ENCODE measurements at places on chromosomes 5 and 9. TPM values are rescaled to one million over a fixed set of nuclear protein-coding genes. Genes with fewer than 3 reads are reported as not detected.

Gene SPATA31E1
- total RNA-seq: 0.15 TPM

Gene GPR151
- 0.59 TPM for total RNA-seq

Gene CEP120
- 23.8 TPM for total RNA-seq

Gene THG1L
- total RNA-seq: 6.9 TPM

Gene ARHGEF37
- total RNA-seq: 60.7 TPM

DNA sequence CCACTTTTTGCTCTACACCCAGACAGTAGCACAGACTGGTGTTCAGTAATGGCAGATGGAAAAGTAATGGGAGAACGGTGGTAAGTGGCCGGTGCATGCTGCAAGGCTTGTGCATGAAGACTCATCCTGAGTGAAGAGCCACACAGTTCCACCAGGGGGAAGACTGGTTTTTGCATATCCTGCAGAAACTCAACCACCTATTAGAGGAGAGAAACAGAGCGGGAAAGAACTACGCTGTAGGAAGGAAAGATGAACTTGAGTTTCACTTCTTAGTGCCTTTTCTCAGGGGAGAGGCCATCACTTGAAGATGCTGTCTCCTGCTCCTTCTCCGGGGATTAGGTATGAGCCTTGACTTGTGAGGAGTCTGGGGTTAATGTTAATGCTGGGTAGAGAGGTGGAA, 9.4 kb upstream of the PRSS3 start:
- no peak for DNase-seq

GRCh38 chr5:176870110-176870591, 29.0 kb downstream of the HK3 start:
- DNase-seq: no peak

GRCh38 chr9:124776618-124776953, 347 bp upstream of the OLFML2A start:
- DNase-seq: peak; percentile 17

- no peak for DNase-seq
Observed at GRCh38 chr5:1380910-1381309, 36.0 kb upstream of the CLPTM1L start.

DNA sequence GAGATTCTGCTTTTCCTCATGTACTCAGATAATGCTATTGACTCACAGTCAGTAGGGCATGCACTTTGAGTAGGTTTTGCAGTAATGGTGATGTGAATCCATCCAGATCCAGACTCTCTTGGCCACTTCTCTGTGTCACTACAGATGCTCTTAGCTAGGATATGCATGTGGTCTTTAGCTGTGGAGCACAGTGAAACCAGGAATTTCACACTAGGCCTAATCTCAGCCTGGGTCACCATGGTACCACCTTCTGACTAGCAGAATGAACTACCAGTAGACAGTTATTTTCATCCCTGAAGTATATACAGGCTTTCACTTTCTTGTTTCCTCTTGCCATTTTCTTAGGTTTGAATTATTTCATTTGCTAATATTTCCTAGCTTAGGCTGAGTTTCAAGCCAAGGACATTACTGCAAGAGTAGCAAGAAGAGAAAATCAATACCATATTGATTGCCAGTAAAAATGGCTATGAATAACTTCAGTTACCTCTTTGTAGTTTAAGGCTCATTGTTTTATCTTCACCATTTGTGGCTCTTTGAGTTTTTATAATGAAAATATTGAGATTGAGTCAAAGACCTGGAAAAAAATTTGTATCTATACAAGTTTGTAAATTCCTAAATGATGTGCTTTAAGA, 28.4 kb upstream of the CSNK1G3 start:
- DNase-seq: no peak

DNA sequence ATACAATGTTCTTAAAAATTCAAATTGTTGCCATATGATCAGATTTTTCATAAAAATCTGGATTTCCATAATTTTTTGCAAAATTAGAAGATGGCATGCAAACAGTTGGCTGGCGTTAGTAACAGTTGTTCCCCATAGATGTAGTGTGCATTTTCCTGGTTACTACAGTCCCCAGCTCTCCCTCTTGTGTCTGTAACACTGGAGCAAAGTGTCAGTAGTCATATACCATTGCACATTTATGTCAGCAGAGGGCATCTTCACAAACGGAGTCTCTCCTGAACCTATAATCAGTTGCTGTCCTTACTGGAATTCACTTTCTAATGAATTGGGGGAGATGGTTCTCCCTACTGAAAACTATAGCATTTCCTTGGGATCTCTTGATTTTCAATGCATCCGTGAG, 44.7 kb upstream of the DMAC1 start:
- no peak for DNase-seq

- DNase-seq: no peak
Observed at GRCh38 chr5:167783145-167783817, 508.2 kb upstream of the WWC1 start.

- no peak for DNase-seq
Observed at GRCh38 chr5:39175273-39175955, 43.9 kb downstream of the FYB1 start.

DNA sequence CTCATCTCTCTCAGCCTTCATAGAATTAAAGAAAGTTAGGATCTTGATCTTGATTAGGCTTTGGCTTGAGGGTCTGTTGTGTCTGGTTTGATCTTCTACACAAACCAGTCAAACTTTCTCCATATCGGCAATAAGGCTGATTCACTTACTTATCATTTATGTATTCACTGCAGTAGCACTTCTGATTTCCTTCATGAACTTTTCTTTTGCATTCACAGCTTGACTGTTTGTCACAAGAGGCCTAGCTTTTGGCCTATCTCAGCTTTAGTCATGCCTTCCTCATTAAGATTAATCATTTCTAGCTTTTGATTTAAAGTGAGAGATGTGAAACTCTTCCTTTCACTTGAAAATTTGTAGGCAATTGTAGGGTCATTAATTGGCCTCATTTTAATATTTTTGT, 62.8 kb downstream of the SH3RF2 start:
- DNase-seq: no peak

- DNase-seq: no peak
Observed at GRCh38 chr5:140554454-140554853, 2.8 kb downstream of the SRA1 start.

DNA sequence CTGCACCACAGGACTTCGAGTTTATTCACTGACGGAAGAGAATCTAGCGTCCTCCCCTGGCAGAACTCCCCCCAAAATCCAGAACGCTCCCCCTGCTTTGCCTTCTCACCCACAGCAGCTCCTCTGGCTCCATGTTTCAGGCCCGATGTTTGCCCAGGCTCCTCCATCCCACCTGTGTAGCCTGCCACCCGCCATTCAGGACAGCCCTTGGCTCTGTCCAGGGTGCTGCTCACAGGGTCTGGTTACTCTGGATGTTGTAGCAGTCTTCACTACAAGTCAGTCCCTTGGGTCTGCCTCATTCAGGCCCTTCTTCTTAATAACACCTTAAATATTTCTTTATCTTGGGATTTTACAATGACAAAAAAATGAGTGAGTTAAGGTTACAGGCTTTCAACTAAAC, 41.3 kb upstream of the SV2C start:
- no peak for DNase-seq

- DNase-seq: no peak
Observed at GRCh38 chr5:115872447-115872846, 30.7 kb downstream of the AP3S1 start.

GRCh38 chr9:106771608-106772007, 91.4 kb upstream of the ZNF462 start:
- DNase-seq: no peak

DNA sequence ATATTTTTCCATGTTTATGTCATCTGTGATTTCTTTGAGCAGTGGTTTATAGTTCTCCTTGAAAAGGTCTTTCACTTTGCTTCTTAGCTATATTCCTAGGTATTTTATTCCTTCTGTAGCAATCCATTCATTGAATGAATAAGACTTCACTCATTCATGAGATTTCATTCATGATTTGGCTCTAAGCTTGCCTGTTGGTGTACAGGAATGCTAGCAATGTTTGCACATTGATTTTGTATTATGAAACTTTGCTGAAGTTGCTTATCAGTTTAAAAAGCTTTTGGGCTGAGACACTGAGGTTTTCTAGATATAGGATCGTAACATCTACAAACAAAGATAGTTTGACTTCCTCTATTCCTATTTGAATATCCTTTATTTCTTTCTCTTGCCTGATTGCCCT, 15.9 kb downstream of the RLN2 start:
- DNase-seq: no peak

DNA sequence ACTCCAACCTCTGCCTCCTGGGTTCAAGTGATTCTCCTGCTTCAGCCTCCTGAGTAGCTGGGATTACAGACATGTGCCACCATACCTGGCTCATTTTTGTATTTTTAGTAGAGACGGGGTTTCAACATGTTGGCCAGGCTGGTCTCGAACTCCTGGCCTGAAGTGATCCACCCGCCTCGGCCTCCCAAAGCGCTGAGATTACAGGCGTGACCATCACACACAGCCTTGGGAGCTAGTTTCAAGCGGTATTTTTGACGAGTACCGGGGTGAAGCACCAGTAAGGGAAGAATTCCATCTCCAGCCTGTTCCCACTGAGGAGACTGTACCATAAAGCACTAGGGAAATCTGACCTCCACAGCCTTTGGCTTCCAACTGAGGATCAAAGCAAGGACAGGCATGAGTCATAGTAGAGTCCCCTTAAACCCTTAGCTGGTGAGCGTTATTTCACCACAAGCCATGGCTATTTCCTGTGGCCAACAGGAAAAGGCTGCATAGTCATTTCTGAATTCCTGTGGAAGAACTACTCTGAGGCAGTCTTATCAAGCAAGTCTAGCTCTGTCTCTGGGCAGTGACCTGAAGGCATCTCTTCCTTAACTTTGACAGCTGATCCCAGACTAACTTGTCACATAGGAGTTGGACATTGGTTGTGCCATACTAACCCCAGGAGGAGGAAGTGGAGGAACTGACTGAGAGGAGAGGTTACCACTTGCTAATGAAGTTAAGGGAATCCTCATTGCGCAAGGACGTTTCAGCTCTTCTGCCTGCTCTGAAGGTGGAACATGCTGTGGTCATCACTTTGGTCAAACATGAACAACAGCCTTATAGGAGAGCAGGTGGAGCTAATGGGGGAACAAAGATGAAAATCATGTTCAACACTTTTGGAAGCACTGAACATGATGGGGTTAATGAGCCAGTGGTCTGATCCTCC, 85.8 kb upstream of the DMRT1 start:
- no peak for DNase-seq

DNA sequence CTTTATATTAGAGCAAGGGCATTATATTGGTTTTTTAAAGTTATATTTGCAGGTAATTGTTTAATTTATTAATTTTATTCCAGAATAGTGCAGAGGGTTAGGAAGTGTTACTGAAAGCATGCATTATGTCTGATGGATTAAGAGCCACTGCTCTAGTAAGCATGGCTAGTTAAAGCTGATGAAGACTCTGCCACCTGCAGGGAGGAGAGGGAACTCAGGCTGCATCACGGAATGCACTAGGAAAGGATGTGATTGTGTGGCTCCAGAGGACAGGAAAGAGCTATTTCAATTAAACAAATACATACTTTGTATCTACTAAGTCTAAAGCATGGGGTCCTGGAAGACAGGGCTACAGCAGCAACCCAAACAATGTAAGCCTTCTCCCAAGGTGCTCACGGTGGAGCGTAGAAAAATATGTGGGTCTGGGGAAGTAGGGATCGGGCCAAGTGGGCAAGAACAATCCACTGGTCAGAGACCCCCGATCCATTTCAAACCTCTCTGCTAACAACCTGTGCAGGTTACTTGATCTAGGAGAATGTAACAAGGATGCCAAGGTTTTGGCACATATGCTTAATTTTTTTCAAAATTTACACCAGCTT, 15.3 kb upstream of the GRXCR2 start:
- DNase-seq: no peak

DNA sequence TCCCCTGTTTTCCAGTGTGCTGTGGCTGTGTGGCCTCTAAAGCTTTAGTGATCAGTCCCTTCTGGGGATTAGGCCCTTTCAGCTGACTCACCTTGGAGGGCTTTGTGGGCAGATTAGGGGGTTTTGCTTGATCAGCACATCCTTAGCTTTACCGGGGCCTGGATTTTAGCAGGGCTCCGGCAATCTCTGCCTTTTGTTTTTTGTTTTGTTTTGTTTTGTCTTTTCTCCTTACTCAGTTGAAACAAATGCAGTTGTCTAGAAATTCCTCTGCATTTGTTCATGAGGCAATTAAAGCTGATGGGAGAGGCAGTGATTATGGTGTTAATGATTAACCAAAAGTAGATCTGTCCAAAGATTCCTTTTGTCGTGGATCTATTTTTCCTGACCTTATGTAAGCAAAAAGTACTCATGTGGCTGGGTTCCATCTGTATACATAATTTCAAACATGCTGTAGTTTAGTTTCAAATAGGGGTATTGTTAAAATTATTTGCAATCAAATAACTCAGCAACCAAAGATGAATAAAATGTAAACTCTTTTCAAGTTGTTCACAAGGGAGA, 5.2 kb upstream of the TDRD7 start:
- no peak for DNase-seq

DNA sequence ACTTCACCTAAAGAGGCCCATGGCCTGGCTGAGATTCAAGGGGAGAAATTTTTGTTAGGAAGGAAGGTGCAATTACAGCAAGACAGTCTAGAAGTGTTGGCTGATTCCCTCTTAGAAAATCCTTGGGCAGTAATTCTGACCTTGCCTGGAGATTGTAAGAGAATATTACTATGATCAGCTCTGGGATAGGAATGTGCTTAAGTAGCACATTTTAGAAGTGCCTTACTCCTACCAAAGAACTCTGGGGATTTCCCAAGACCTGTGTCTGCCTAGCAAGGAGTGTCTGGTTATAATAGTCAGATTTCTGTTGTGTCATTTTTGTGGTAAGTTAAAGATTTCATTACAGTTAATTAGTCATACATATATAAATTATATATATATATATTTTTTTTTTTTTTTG, 52.3 kb downstream of the NLN start:
- DNase-seq: no peak

- no peak for DNase-seq
Observed at GRCh38 chr9:1959371-1959770, 55.8 kb upstream of the SMARCA2 start.

All from dorsolateral prefrontal cortex (tissue), 122 donors.